Naive thymus-derived CD4-positive, alpha-beta T cell (primary cell): ENCODE measurements at places on chromosomes 7 and 10. TPM values are rescaled to one million over a fixed set of nuclear protein-coding genes. Genes with fewer than 3 reads are reported as not detected.

The DGKI gene
- total RNA-seq = not detected

The EFCAB10 gene
- total RNA-seq = 2.1 TPM

The HOXA5 gene
- not detected for total RNA-seq

GRCh38 chr7:135714534-135715009 is 13.4 kb downstream of the SLC13A4 start:
- H3K27me3 ChIP-seq = no peaks in the 10 kb centered on the region
- no peak for DNase-seq
- H3K4me1 ChIP-seq = no peaks in the 10 kb centered on the region
- no peak overlapping the region for H3K4me3 ChIP-seq

DNA sequence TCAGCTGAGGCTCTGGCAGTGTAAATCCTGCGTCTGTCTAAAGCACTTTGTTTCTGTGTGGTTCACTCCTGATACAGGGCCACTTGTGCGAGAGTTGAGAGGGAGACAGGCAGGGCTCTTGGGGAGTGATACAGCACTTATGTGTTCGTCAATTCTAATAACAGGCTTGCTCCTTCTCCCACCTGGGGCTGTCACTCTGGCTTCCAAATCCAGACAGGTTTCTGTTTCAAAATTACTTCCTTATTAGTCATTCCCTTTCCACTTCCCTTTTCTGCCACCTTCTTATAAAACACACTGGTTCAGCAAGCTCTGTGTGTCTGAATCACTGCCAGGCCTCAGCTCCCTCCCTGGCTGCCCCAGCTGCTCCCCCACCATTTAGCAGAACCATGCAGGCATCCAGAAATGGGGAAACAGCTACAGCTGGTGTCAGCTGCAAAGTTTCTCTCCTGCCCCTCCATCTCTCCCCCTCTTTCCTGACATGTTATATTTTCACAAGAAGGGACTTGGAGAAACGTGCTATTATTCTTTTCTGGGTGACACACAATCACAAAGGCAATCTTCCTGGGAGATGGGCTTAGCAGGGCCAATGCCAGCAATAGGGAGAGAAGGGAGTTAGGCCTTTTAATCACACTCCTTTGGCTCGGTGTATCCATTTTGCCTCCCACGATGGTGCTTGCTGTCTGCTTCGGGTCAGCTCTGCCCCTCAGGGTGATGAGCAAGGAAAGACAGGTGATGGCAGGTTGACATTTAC is 58.4 kb upstream of the ZNRF2 start:
- no peaks in the 10 kb centered on the region for H3K27me3 ChIP-seq
- H3K4me3 ChIP-seq = no peak overlapping the region
- H3K4me1 ChIP-seq = no peaks in the 10 kb centered on the region
- no peak overlapping the region for H3K27ac ChIP-seq

- no peaks in the 10 kb centered on the region for H3K4me1 ChIP-seq
- H3K36me3 ChIP-seq = no peaks in the 10 kb centered on the region
- no peak overlapping the region for H3K4me3 ChIP-seq
- no peaks in the 10 kb centered on the region for H3K27me3 ChIP-seq
- DNase-seq = no peak
- H3K27ac ChIP-seq = no peak overlapping the region
Measured at GRCh38 chr7:158318511-158318913, 269.1 kb downstream of the PTPRN2 start.

DNA sequence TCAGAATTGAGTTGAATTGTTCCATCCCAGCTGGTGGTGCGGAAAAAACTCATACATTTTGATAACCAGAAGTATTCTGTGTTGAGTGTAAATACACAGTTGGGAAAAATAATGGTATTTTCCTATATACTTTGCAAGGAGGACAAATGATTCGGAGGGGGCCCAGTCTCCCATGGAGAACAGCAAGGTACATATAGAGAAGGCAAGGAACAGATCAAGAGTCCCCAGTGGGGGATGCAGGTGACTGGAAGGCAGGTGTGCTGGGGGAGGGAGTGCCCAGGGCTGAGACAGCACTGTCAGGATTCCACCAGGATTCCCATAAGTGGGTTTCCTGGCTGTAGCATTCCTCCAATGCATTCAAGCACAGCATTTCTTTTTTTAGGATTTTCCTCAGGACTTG is 10.8 kb upstream of the ADCY1 start:
- no peaks in the 10 kb centered on the region for H3K4me1 ChIP-seq
- H3K27me3 ChIP-seq = no peaks in the 10 kb centered on the region
- H3K36me3 ChIP-seq = no peaks in the 10 kb centered on the region
- no peak overlapping the region for H3K4me3 ChIP-seq
- no peak for DNase-seq

DNA sequence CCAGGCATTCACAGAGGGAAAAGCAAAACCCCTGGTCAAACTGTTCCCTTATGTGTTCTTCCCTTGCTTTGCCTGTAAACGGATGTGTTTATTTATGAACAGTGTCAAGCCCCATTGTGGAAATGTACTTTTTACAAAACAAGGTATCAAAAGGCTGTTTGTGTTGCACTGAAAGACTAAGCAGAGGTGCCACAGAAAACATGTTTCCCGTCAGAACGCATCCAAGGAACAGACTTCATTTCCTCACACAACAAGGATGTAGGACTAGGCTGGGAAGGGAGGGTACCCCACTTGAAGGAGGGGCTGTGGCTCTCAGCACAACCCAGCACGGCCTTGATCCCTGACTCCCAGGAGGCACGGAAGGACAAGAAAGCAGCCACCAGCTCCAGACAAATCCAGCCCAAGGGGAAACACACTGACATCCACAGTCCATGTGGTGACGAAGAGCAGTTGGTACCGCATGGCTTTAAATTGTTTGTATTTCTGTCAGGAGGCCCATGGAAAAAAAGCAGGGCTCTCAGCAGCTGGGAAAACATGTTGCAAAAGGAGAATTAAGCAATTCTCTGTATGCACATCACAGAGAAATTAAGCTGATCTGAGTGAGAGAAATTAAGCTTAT is 85.6 kb downstream of the RNF216 start:
- DNase-seq = no peak
- peak overlapping the region; percentile 86 for H3K27ac ChIP-seq
- no peaks in the 10 kb centered on the region for H3K36me3 ChIP-seq
- peak overlapping the region; percentile 60 for H3K4me3 ChIP-seq

DNA sequence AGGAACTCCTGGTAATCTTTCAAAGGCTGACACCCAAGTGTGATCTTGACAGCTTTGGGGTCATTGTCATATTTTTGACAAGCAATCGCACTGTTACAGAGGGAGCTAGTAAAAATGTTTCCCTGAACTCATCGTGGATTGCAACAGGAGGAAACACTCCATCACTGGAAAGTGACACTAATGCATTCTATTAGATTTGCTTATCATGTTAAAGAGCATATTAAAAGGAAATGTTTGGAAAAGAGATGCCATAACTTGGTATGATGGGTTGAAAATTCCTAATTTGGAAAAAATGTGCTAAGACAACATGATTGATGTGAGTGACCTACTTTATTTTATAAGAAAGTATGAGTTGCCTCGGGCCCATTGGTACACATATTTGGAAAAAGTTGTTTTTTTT is 22.7 kb upstream of the EMX2 start:
- no peak overlapping the region for H3K27ac ChIP-seq
- no peaks in the 10 kb centered on the region for H3K4me1 ChIP-seq
- H3K36me3 ChIP-seq = no peaks in the 10 kb centered on the region
- no peak for DNase-seq

DNA sequence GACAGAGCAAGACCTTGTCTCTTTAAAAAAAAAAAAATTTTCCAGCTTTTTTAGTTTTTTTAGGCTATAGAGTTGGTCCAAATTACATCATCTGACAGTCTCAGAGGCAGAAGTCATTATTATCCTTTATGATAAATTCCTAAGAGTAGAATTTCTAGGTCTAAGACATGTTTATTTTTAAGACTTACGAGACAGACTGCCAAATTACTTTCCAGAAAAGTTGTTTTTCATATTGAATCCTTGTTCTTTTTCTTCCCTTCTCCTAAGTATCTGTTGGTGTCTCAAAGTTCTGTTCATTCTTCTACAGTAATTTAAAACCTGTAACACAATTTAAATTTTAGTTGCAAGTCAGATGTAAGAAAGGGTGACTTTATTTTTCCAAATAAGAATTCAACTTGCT is 421.4 kb downstream of the GALNT17 start:
- H3K4me3 ChIP-seq = no peak overlapping the region
- H3K4me1 ChIP-seq = no peaks in the 10 kb centered on the region
- DNase-seq = no peak
- H3K27me3 ChIP-seq = no peaks in the 10 kb centered on the region
- no peak overlapping the region for H3K27ac ChIP-seq
- no peaks in the 10 kb centered on the region for H3K36me3 ChIP-seq

DNA sequence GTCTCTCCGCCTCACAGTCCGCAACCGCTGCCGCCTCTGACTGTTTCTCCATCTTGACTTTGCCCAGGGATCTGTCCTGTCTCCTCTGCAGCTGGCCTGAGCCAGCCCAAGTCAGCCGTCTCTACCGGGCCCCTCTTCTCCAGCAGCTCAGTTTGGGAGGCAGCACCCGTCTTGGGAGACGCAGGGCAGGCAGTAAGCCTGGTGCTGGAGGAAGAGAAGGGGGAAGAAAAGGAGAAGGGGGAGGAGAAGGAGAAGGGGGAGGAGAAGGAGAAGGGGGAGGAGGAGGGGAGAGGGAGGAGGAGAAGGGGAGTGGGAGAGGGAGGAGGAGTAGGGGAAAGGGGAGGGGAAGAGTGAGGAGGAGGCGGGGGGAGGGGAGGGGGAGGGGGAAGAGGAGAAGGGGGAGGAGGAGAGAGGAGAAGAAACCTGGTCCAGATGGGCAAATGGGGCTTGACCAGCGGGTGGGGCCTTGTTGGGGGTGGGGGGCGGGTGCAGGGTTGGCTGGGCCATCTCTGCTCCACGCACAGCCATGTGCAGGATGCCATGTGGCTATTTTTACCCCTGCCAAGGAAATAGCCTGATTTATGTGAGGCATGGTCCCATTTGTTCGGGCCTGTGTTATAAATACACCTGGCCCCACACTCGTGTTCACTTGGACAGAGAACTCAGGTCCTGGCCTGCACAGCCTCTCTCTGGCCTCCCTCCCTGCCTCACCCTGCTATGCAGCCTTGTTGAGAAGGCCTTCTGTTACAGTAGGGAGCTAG is 35.9 kb upstream of the FZD9 start:
- H3K4me3 ChIP-seq = no peak overlapping the region
- DNase-seq = no peak
- no peaks in the 10 kb centered on the region for H3K4me1 ChIP-seq
- no peaks in the 10 kb centered on the region for H3K27me3 ChIP-seq
- no peak overlapping the region for H3K27ac ChIP-seq

GRCh38 chr7:71198887-71199286 is 66.9 kb downstream of the GALNT17 start:
- H3K4me1 ChIP-seq = no peaks in the 10 kb centered on the region
- H3K4me3 ChIP-seq = no peak overlapping the region
- H3K27me3 ChIP-seq = no peaks in the 10 kb centered on the region

- H3K27ac ChIP-seq = no peak overlapping the region
- no peaks in the 10 kb centered on the region for H3K36me3 ChIP-seq
- no peak overlapping the region for H3K4me3 ChIP-seq
- no peak for DNase-seq
- no peaks in the 10 kb centered on the region for H3K27me3 ChIP-seq
Measured at GRCh38 chr10:97046456-97047082, 139.2 kb downstream of the SLIT1 start.

- no peaks in the 10 kb centered on the region for H3K27me3 ChIP-seq
- no peaks in the 10 kb centered on the region for H3K4me1 ChIP-seq
- DNase-seq = no peak
- no peak overlapping the region for H3K4me3 ChIP-seq
Measured at GRCh38 chr10:15661574-15661973, 58.1 kb downstream of the ITGA8 start.
